ENCODE measurements at places on chromosomes 7 and 10.
A peak's percentile ranks its signal among the peaks of the same experiment; 100 is the strongest.

- DNase-seq: no peak
Measured at GRCh38 chr7:36011588-36011965, 141.5 kb upstream of the EEPD1 start.

DNA sequence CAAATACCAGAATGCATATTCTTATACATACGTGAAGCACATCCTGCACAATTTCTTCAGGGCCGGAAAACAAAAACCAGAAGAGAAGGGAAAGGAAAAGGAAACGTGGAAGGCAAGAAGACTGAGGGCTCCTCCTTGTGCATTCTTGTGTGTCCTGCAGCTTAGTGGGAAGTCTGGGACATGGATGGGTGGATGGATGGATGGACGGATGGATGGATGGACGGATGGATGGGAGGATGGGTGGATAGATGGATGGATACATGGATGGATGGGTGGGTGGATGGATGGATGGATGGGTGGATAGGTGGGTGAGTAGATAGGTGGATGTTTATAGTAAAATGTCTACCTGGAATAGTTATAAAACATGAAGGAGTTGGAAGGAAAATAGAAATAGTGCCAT lies 30.8 kb upstream of the SLC35B4 start:
- no peak for DNase-seq

DNA sequence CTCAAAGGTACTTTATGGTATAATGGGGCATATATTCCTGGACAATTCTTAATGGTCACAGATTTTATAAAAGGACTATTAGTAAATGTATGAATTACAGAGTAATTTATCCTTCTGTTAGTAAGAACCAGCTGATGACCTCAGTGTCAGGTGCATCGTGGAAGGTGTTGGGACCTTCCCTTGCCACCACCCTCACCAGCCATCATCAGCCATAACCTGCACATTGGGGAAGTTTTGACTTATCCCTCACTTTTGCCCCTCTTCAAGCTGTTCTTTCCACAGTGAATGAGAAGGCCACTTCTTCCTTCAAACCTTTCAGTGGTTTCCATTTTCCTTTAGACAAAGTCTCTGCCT lies 52.2 kb downstream of the FIGNL1 start:
- DNase-seq: no peak

DNA sequence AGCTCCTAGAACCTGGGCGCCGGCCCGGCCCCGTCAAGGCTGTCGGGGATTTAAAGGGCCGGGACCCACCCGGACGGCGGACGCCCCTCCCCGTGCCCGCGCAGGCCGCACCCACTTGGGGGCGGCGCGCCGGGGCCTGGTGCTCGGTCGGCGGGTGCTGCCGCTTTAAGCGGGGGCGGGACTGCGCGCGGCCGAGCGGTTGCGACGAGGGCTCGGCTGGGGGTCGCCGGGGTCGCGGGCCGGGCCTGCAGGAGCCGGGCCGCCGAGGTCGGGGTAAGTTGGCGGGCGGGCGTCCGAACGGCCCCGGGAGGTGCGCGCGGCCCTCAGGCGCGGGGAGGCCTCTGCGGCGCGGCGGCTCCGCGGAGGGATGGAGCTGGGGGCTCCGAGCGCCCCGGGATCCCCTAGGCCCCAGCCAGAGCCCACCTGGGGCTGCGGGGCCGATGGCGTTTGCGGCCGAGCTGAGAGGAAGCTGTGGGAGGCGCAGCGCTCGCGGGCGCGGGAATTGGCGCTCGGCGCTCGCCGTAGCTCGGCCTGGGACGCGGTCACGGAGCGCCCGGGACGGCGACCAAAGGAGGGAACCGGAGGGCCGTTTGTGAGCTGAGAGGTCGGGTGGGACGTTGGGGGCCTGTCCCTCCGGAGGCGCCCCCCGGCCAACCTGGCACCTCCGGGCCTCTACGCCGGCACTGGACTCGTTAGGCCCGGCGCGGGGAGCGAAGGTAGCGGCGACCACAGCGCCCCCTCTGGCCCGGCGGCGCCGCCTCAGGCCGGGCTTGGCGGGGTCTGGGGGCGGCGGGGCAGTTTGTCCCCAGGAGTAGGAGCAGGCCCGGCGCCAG lies at the start of gene TRRAP:
TRRAP (plus strand) TSS at position 168 of the 833 bp plus-strand sequence. CDS start 2,619 bp downstream, outside the sequence.
- peak; percentile 82 for DNase-seq

DNA sequence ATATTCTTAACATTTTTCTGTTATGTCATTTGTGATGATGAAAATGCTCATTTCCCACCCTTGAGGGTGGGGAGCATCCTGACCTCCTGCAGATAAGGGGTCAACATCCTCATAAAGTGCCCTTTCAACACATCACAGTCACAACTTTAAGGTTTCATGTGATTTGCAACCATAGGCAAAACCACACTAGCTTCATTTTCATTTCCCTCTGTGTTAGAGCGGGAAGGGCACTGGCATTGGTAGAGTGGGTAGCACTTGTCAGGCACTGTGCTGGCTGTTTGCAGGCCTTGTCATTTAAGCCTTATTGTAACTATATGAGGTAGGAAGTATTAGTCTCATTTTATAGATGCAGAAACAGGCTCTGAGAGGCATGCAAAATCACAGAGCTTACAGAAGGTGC lies 39.8 kb downstream of the PSMC2 start:
- no peak for DNase-seq
